ENCODE measurements at places on chromosomes 2 and 18.

DNA sequence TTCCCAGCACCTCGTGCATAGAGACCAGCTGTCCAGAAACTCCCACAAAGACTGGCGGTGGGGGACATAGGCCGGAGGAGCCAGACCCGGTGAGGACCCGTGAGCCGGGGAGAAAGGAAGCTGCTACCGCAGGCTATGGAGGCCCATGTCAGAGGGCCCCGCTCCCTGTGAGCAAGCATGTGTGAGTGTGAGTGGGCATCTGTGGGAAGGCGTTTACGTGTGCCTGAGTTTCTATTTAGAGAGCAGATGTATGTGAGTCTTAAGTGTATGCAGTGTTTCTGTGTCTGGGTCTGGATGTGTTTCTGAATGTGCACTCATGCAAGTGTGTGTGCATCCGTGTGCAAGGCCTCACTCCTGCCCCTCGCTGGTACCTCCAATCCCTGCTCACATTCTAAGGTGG is 187.8 kb upstream of the RAB6C start:
- DNase-seq: no peak

GRCh38 chr2:152263911-152264310 is 71.1 kb upstream of the FMNL2 start:
- no peak for DNase-seq

DNA sequence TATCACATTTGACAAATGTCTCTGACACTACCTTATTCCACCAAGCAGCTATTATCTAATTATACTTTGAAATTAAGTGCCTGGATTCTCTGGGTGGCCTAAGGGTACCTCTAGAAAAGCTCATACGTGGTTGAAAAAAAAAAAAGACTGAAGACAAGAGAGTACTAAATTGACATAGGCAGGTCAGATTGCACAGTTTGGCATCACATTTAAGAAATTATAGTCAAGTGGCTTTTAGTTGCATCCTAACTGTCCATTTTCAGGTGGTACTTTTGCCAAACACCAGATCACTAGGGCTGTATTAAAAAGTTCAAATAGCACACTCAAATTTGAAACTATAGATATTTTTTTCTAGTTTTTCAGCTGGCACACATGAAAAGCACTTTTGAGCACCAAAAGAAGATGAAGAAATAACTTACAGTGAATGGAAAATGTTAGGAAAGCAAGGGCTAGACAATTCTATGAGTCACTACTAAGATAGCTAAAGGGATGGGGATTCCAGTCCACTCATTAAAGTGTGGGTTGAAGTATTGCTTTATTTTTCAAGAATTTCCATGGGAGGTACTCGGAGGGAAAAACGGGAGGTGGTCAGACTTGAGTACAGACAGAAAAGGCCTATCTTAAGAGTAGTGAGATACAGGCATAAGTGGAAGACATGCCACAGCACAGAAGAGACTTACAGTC is 106.5 kb upstream of the COL5A2 start:
- DNase-seq: no peak

DNA sequence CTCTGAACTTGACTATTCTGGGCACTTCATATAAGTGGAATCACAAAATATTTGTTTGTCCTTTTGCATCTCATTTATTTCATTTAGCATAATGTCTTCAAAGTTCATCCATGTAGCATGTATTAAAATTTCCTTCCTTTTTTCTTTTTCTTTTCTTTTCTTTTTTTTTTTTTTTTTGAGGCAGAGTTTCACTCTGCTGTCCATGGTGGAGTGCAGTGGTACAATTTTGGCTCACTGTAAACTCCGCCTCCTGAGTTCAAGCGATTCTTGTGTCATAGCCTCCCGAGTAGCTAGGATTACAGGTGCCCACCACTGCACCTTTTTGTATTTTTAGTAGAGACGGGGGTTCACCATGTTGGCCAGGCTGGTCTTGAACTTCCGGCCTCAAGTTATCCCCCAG is 11.9 kb downstream of the ATP8B1 start:
- DNase-seq: no peak

DNA sequence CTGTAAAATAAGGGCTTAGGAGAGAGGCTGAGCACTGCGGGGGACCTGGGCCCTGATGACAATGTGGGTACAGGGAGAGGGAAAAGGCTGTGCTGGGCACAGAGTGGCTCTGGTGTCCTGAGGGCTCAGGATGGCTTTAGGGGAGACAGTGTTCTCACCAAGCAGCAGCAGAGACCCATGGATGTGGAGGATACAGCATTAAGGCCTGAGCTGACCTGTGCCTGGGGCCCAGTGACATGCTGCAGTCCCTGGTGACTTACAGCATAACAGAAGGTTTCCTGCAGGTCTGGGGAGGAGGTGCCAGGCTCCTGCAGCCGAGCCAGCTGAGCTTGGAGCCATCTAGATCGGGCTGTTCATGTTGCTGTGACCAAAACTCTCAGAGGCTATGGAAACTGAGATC is 191.3 kb upstream of the SMAD2 start:
- no peak for DNase-seq

GRCh38 chr2:98669675-98670074 is 61.3 kb downstream of the MGAT4A start:
- DNase-seq: no peak

- DNase-seq: no peak
Observed at GRCh38 chr2:195575879-195576401, 81.1 kb upstream of the SLC39A10 start.

- no peak for DNase-seq
Observed at GRCh38 chr2:215652388-215652787, 216.5 kb upstream of the FN1 start.
